SK-N-SH treated with all-trans-retinoic acid at 6 μM for 48 hours (cell line): ENCODE measurements at places on chromosomes 4 and X.

DNA sequence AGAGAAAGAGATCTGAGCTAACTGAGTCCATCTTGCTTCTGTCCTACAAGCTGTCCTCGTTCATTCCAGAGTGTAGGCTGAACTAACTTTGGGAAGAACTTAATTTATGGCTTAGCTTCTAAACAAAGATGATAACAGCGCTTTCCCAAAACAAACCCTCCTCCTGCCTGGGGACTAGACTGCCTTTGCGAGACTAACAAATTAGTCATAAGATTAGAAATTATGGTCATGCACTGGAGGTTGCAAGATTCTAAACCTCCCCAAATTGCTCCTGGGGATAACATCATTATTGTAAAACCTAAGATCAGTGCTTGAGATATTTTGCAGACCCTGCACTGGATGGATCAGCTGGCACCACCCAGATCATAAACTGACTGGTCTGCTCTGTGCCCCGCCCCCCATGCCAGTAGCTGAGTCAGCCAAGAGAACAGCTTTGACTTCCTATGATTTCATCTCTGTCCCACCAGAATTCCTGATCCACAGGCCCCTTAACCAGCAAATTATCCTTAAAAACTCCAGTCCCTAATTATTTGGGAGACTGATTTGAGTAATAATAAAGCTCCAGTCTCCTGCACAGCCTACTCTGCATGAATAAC, 883.3 kb downstream of the TRIML1 start:
- ATAC-seq = no peak; the same call in 2 of the 3 replicates

DNA sequence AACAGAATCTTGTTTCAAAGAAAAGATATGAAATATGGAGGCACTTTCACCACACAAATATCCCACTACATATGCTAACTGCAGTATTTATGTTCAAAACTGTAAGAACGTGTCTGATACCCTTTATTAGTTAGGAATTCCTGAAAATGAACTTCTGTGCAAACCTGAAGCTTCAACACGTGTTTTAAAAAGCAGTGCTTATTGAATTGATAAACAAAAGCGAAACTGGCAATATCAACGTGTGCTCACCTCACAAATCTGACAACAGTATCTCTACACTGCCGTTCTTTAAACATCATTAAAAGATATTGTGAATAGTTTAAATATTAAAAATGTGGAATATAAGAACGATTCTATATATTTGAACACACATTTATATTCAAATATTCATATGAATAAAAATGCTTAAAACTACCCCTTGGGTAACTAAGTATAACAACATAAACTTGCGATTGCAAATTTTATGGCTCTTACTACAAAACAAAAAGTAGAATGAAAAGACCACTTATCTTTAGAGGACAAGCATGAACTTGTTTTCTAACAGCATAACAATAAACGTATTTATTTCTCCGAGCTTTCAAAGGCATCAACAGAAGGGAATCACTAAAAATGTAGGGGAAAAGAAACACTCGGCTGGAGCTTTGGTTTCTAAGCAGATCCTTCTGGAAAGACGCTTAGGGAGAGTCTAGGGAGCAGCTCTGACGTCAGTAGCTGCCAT, at the start of gene LRP2BP:
LRP2BP (minus strand) TSS at position 687 of the 718 bp plus-strand sequence. CDS start 17,738 bp downstream, outside the sequence.
- no peak for ATAC-seq

- ATAC-seq = no peak
Measured at GRCh38 chr4:187460016-187460415, 535.6 kb upstream of the ZFP42 start.

- ATAC-seq = no peak
Measured at GRCh38 chr4:14910411-14910810, 91.9 kb upstream of the CPEB2 start.

GRCh38 chrX:38452603-38453002, 100.2 kb downstream of the OTC start:
- no peak for ATAC-seq

GRCh38 chr4:84483688-84484087, 15.4 kb downstream of the NKX6-1 start:
- no peak for ATAC-seq

DNA sequence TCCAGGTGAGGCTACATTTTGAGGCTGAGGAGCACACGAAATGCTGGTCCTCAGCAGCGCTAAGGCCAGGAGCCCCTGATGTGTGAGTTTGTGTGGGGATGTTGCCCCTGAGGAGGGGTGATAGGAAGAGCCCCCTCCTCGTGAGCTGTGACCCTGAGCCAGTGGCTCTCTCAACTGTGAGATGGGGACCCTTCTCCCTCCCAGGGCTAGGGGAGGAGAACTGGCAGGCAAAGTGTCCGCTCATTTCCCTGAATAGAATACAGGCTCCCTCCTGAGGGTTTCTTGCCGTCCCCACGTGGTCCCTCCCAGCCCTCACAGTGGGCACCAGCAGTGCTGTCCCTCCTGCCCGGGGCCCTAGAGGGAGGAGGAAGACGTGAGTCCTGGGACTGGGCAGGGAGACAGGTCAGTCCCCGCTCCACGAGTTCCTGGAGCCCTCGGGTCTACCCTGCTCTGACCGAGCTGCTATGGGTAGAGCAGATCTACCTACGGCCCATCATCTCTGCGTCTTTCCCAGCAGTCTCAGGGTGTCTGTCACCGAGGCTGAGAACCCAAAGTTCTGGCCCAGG, 21.0 kb upstream of the TBC1D14 start:
- ATAC-seq = no peak

DNA sequence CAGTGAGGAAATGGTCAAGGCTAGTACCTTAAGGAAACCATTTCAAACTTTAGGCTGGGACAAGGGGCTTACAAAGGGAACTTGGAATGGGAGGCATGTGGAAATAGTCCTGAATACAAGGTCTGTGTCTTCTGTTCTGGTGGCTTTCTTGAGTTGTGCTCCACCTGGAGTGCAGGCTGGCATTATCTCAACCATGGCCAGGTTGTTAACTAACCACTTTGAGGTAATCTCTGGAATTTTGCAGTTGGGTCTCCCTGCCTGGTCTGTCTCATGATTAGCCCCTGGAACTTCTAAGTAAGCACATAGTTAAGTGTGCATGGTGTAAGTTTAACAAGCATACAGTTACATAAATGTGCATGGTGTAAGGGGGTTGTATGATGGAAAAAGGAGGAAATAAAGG, 77.5 kb downstream of the PCDH18 start:
- ATAC-seq = no peak

GRCh38 chr4:183318656-183319055, 1.4 kb downstream of the CLDN22 start:
- ATAC-seq = no peak

DNA sequence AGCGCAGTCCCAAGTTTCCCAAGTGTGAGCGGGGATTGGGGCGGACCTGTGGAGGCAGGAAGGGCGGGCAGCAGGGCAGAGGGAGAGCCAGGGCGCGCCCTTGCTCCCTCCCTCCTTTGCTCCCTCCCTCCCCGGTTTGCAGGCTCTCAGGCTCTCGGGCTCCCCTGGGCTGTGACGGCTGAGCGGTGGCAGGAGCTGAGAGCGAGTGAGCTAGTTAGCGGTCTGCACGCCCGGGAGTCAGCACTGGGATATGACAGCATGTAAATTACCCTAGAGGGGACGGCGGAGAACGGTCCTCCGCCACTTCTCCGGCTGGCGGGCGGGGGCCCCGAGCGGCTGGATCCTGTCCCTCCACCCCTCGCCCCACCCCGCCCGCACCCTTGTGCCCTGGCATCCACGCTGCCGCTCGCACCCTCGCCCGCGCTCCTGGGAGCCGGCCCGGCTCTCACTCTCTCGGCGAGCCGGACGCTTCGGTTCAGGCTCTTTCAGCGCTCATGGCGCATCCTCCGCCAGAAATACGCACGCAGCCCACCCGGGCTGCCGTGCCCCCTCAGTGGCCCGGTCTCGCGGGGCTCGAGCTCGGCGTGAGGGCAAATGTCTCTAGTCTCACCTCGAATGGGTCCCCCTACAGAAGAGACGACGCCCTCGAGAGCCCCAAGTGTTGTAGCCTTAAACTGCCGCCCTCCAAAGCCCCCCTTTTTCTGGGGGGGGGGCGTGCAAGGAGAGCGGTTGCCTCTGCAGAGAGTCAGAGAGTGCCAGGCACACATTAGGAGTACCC, at the start of gene TSC22D3:
TSC22D3 (minus strand) TSS at position 54 of the 778 bp plus-strand sequence. CDS start 368 bp downstream, outside the sequence.
- ATAC-seq = peak; percentile 75

DNA sequence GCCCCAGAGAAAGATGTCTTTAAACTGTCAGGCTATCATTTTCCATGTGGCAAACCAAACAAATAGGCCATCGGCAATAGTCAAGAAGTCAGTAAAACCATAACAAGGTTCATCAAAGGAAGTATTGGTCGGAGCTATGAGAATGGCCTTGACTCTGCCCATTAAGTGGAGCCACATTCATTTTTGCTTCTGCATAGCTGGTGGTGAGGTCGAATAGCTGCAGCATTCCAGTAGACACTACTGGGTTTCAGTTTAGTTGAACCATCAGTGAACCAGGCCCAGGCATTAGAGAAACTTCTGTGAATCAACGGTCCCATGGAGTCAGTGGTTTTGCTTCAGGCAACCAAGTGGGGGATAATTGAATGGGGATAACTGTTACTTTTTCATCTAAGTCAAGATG, 92.0 kb upstream of the MED14 start:
- ATAC-seq = no peak

DNA sequence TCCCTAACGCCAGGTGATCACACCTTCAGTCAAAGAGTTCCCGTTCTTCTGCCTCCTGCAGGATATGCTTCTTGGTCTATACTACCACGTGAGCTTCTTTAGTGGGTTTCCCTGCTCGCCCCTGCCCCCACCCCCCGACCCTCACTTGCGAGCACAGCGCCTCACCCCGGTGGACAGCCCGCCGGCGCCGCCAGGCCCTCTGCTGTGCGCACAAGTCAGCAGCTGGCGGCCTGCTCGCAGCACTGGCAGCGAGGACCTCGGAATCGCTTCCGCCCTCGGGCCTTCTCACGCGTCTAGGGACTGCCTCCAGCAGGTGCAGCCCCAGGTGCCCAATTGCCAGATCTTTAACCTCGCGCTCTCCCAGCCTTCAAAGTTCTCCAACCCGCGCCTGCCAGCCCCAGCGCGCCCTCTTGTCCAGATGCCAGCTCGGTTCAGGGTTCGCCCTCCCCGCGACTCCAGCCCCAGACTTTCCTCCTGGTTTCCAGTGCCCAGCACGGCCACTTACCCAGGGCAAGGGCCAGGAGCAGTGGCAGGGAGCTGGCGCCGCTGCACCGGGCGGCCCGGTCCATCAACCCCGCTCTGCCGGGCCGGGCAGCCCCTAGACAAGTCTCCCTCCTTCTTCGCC, 454 bp downstream of the BTC start:
- peak; percentile 75 for ATAC-seq

- ATAC-seq = no peak
Measured at GRCh38 chrX:17668929-17669328, 68.4 kb upstream of the SCML1 start.

DNA sequence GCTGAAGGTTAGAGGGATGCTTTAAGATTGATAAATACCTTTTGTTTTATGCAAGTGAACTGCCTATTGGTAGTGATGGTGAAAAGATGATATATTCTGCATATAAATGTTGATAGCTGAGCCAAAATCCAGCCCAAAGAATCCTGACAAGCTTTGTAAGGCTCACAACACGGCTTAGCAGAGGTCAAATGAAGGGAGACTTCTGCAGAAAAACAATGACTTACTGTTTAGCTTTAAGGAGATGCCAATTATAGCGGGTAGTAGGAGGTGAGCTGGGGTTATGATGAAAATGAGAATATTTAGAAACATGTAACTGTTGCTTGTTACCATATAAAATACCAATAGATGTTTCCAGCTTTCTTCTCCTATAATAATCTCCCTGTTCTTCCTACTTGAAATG, 97.1 kb downstream of the AFF1 start:
- peak; percentile 41 for ATAC-seq

GRCh38 chr4:168585168-168586091, 88.6 kb downstream of the PALLD start:
- peak; percentile 86 for ATAC-seq

DNA sequence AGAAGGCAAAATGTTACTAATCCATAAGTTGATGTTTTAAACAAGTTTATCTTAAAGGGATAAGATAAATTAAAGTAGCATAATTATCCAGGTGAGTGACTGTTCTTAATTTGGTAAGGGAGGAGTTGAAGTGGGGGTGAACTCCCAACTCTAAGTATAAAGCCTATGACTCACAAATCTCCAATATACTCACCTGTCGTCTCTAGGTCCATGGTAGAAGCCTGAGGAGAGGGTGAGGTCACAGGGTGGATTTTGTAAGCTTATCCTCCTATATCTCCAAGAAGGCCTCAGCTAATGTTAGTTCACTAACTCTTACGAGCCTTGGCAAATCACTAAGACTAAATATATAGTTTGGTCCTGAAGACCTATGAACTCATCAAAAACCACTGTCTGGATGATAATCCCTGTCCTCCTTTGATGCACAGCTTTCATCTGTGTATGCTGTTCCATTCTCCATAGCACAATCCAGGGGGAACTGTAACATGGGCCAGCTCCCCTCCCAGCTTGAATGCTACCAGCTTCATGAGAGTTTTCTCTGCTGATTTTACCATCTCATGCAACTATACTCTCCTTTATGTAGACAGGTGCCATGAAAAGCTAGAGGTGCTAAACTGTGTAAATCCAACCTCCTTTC, 158.7 kb downstream of the BTC start:
- no peak for ATAC-seq

GRCh38 chr4:4812145-4812794, 47.2 kb upstream of the MSX1 start:
- no peak for ATAC-seq

- ATAC-seq = no peak
Measured at GRCh38 chr4:142929526-142929925, 83.4 kb upstream of the INPP4B start.

GRCh38 chrX:3312109-3312508, 34.3 kb downstream of the MXRA5 start:
- ATAC-seq = no peak

- ATAC-seq = no peak
Measured at GRCh38 chrX:71930298-71930697, 19.7 kb downstream of the NHSL2 start.

- no peak for ATAC-seq
Measured at GRCh38 chr4:177271915-177272766, 37.5 kb upstream of the NEIL3 start.

- no peak for ATAC-seq
Measured at GRCh38 chrX:130301977-130302376, 33.3 kb upstream of the ZNF280C start.

GRCh38 chrX:53440621-53441517, 6.7 kb upstream of the HSD17B10 start:
- ATAC-seq = peak; percentile 26

- ATAC-seq = no peak
Measured at GRCh38 chr4:125780164-125780563, 465.4 kb downstream of the FAT4 start.

GRCh38 chr4:8383016-8383415, 57.5 kb downstream of the ACOX3 start:
- ATAC-seq = no peak
